Forelimb muscle (tissue), 1 donor: ENCODE measurements at places on chromosomes 7 and 10.

GRCh38 chr7:130227883-130228575, 20.4 kb downstream of the SSMEM1 start:
- no peak for DNase-seq

- peak; percentile 44 for DNase-seq
Observed at GRCh38 chr7:116258734-116259133, 48.4 kb downstream of the TES start.

DNA sequence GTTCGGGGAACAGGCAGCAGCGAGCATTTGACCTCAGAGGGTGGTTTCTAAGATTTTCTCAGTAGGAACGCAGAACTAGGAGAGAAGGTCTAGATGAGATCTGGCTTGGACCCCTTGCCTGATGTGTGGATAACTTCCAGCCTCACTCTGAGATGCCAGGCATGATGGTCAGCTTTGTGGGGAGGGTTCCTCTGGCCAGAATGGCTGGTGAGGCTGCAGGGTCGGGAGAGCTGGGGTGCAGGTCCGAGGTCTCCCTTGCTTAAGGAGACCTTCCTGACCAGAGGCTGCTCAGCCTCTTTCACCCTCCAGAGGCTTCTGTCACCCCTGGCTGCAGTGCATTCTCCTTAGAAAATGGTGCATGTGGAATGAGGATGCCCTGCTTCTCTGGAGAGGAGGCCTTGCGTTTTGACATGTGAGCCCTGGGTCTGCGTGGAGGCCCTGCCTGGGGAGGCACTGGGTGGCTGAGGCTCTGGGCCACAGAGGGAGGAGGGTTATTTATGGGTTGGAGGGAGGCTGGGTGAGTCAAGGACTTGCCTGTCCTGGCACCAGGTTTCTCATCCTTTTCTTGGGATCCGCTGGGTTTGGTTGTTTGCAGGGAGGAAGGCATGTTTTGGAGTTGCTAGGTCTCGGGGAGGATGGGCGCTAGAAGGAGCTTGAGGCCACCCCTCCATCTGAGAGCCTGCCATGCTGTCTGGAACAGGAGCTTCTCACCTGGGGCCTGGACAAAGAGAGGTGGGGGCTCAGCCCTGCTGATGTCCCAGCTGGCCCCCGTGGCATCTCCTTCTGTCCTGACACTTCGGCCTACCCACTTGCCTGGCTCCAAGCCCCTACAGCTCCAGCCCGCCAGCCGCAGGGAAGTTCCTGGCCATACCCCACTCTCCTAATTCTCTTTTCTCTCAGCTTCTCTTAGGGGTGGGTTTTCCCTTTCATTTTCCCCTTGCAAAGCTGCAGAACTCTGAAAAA, 3.9 kb downstream of the FAM241B start:
- no peak for DNase-seq

DNA sequence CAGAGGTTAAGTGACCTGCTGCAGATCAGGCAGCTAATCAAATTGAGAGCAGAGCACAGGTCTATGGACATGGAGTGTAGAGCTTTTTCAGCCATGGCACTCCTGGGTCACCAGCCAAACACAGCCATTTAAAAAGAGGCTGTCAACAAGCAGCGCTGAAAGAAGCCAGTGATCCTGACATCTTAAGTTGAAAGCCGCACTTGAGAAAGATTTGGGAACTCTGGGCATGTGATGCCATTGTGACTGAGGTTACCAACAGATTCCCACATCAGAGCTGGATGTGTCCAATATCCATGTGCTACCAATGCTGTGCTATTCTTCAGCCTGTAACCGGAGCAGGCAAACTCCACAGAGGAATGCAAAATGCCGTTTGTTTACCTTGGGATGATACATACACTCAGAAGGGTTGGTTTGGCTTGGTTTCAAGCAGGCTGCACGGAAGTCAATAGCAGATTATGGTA, 56.2 kb upstream of the ABLIM1 start:
- DNase-seq = no peak

DNA sequence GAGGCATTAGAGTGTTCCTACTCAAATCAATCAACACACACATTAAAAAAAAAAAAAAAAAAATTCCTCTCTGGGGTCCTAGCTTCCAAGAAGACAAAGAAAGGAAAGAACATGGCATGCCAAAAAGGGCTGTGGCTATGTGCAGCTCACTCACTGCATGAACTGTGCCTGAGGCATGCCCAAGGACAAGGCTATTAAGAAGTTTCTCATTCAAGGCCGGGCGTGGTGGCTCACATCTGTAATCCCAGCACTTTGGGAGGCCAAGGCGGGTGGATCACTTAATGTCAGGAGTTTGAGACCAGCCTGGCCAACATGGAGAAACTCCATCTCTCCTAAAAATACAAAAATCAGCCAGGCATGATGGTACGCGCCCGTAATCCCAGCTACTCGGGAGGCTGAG, 41.9 kb upstream of the PPP3CB start:
- DNase-seq = no peak

DNA sequence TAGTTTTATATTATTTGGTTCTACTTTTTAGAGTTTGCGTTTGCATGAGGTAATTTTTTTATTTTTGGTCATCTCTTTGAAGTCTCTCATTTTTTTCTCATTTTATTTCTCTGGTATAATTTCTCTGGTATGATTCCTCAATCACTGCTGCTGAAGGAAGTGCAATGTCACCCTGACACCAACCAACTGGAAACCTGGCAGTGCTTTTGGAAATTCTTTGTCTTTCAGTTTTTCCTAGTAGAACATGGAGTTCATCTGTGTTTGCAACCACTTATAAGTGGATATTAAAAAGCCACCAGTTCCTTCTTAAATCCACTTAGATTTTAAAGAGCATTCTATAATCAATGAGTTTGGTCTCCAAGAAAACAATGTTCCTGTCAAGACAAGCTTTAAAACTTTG, 291.8 kb downstream of the PRKG1 start:
- no peak for DNase-seq

GRCh38 chr7:137656227-137656849, 190.4 kb downstream of the DGKI start:
- peak; percentile 32 for DNase-seq

GRCh38 chr7:158428131-158428836, 159.3 kb downstream of the PTPRN2 start:
- DNase-seq = no peak

GRCh38 chr10:78777466-78777865, 291.3 kb upstream of the ZMIZ1 start:
- DNase-seq = no peak

GRCh38 chr7:32177232-32177631, 107.0 kb upstream of the PDE1C start:
- no peak for DNase-seq

DNA sequence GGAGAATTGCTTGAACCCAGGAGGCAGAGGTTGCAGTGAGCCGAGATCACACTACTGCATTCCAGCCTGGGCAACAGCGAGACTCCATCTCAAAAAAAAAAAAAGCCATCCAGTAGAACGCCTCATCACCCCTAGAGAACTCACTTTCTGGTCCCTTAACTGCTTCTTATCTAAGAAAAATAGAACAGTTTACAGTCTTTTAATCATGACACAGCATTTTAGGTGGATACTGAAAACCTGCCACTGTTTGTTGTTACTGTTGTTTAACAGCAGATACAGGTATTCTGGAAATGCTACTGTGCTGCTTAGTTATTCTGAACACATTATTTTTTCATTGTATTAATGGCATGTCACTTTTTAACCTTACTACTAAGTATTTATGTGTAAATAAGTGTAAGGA, 624.3 kb upstream of the GHITM start:
- no peak for DNase-seq

GRCh38 chr7:77501192-77501515, 35.9 kb upstream of the PTPN12 start:
- no peak for DNase-seq

- no peak for DNase-seq
Observed at GRCh38 chr7:12594122-12594897, 23.8 kb downstream of the SCIN start.
